ENCODE measurements at places on chromosomes 12 and 14. TPM values are rescaled to one million over a fixed set of nuclear protein-coding genes. Genes with fewer than 3 reads are reported as not detected.

GRCh38 chr14:69818758-69819191 lies 21.7 kb upstream of the SLC10A1 start:
- peak; percentile 55 for DNase-seq

DNA sequence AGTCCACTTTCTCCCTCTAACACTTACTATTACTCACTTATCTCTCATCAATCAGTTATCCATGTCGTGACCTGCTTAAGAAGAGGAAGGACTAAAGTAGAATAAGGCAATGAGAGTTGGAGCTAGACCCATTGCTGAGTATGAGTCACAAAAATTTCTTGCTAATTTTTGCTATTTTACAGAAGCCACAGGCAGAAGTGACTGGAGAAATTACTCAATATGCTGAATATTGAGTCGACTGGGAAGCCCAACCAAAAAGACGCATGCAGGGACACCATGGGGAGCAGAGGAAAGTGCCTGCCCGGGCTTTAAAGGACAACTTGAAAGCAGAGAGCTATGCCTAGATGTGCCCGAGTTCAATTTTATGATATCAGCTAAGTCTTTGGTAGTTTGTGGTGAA lies 115.4 kb upstream of the FOXG1 start:
- no peak for DNase-seq

DNA sequence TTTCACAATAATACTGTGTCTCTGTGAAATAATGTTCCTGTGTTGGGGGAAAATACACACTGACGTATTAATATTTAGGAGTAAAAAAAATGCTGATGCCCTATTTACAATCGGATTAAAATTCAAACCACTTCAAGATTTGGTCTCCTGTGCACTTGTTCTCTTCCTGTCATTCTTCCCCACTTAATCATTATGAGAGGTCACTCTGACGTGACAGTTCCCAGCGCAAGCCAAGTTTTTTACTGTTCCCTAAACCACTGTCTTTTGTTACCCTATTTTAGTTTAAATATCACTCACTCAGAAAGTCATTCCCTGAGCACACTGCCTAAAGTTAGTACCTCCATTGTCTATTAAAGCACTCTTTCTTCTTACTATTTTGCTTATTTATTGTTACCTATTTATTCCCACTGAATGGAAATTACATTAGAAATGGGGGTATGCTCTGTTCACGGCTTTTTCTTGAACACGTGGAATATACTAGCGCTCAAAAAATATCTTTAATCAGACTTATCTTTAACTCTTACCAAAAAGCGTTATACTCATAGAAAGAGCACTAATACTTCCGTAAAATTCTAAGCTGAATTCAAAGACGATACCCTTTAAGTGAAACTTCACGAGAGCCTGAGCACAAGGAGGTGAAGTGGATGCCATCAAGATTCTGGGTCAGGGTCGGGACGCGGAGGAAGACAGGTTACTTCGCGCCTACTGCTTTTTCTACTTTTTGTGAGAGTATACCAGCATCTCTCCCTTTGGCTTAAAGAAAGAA lies 670 bp upstream of the PSMA3 start:
- DNase-seq = no peak

DNA sequence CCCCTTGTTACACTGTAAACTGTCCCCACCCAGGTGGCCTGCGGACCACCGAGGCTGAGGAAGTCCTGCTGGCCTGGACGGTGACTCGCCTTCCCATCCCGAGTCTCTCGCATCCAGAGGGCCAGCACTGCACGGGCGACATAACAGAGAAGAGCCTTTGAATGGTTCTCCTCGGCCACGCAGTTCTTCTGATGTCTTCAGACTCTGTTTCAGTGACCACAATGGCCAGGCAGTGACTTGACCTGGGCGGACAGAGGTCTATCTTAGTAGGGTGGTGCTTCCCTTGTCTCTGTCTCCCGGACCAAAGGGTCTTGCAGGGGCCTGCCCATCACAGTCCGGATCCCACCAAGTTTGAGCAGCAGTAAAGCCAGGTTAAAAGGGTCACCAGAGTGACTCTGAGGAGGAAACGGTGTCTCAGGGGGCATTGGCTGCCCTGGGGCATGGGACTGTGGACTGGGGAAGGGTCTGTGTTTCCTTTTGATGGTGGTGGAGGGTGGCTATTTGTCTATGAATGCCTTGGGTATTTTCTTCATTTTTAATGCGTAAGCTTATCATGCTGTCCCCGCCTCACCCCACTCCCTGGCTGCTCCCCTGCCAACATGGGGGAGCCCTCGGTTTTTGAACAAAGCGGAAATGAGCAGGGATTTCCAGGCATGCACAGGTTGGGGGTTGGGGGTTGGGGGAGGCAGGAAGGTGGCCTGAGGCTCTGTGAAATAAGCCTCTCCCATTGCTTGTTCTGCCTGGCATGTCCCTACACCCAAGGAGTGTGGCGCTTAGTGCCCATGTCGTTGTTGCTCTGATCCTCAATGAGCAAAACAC lies 10.3 kb downstream of the KRT85 start:
- no peak for DNase-seq

- DNase-seq = no peak
Observed at GRCh38 chr14:34722723-34723545, 8.5 kb upstream of the CFL2 start.

DNA sequence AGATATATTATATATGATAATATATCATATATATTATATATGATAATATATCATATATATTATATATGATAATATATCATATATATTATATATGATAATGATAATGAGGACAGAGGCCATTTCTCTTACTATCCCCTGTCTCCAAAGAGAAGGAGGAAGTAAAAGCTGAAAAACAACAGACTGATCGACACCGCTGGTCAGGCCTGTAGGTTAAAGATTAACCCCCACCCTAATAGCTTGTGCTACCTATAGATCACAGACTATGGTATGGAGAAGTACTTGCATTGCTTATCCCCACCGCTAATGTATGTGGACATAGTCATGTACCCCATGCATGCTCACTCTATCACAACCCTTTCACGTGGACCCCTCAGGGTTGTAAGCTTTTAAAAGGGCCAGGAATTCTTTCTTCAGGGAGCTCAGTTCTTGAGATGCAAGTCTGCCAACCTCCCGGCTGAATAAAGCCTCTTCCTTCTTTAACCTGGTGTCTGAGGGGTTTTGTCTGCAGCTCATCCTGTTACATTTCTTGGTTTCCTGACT lies 786.1 kb upstream of the TMEM132C start:
- DNase-seq = no peak

DNA sequence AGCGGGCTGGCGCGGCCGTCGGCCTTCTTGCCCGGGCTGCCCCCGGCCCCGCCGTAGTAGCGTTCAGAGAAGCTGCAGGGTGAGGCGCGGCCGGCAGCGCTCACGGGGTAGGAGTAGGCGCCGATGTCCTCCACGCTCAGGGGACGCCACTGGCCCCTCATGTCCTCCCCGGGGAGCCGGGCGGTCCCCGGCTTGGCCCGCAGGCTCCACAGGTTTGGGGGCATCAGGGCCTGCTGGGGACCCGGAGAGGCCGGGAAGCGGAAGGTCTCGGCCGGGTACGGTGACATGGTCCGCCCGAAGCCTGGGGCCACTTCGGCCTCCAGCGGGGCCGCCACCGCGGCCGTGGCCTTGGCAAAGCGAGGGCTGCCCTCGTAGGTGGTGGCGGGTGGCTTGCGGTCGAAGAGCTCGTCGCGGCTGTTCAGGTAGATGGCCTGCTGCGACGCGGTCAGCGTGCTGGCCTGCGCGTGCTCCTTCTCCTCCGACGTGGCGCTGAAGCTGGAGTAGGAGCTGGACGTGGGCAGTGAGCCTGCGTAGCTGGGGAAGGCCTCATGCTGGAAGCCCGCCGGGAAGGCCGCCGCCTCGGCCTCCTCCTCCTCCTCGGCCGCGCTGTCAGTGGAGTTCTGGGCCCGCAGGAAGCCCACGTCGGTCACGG lies 48.7 kb downstream of the BEGAIN start:
- no peak for DNase-seq

- no peak for DNase-seq
Observed at GRCh38 chr14:75259510-75259855, 19.1 kb upstream of the FOS start.

GRCh38 chr14:105337966-105338741 lies 23.6 kb downstream of the PACS2 start:
- no peak for DNase-seq

DNA sequence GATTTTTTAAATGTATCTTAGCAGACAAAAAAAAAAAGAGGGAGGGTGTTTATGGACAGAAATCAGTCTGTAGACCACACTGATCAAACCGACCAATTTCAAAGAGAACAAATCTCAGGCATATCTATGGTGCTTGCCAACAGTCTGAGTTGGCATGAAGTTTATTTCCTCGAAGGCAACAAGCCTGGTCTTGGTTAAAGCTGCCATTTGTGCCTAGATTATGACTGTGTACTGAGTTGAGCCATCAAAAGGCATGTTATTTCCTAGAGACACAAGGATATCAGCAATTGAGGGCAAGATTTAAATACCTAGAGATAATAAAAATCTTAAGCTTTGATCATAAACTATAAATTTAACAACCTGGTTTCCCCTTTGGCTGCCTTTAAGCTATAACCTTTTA lies 119.2 kb downstream of the SLC2A13 start:
- no peak for DNase-seq

GRCh38 chr12:103779410-103780092 lies 61.5 kb downstream of the NT5DC3 start:
- no peak for DNase-seq

DNA sequence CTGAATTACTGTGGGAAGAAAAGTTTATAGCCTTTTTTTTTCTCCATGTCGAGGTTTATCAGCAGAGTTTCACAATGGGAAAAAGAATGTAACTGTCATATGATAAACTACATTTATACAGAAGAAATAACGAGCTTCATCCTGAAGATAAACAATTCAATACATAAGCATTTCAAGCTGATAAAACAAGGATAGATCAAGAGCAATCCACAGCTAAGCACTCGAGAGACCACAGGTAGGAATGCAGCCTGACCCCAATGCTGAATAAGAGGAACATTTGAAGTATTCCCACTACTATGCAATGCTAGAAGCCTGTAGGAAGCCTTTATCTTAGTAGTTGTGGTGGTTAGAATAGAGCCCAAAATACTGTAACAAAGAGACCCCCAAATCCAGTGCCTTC lies 32.6 kb upstream of the DAAM1 start:
- DNase-seq = no peak

GRCh38 chr14:89701211-89702043 lies 253.1 kb downstream of the EFCAB11 start:
- no peak for DNase-seq

DNA sequence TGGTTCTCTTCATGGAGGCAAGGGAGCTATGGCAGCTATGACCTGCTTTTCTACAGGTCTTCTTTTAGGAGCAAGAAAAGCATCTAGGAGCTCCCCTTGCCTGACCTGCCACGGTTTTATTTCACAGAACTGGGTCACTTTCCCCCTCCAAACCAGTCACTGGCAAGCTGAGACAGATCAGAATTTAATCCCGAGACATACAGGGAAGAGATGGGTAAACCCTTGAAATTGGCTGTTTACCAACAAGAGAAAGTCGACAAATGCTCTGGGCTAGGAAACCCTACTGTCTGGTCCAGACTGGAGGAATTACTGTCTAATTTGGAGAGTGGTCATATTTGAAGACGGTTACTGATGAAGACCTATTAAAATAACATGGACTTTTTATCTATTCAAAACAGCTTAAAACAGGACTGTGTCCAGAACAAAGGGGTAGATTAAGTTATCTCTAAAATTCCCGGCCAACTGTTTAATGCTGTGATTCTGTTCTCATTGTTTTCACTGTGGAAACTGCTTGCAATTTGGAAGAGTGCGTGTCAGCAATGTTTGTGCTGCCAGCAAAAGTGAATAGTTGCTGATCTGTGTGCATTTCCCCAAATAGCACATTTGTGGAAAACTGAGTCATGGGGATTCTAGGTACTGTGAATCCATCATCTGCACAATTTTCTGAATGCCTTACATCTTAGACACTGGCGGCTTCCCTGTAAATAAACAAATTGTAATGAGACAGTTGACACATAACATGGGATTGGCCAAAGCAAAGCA lies 73.4 kb upstream of the EEA1 start:
- DNase-seq = no peak

DNA sequence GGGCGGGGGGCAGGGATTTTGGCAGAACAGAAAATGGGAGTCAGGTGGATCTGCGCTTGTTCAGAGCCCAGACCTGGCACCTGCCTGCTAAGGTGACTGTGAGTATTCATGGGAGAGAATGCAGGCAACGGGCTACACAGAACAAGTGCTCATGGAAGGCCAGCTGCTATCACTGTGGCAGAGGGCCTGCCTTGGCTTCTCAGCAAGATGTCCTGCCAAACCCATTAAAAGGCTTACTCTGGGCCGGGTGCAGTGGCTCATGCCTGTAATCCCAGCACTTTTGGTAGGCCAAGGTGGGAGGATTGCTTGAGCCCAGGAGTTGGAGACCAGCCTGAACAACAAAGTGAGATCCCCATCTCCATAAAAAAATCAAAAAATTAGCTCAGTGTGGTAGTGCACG lies 21.0 kb downstream of the DIO3 start:
- no peak for DNase-seq

GRCh38 chr12:6116471-6117021 lies 7.9 kb downstream of the VWF start:
- DNase-seq = no peak

DNA sequence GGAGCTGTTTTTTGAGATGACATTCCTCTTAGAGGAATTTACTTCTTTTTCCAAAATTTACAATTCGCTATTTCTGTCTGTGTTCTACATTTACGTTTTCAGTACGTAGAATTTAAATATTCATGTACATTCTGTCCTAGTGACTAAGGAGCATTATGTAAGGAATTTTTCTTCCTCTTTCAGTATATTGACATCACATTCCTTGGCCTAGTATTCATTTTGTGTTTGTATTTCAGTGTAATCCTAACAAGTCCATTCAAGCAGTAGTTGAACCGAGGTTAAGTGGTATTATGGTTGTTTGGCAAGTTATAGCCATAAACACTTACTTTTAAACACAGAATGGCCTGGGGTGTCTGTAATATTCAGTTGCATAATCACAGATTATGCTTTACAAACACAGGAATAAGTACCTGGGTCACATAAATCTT lies 465.2 kb downstream of the PCNX1 start:
- no peak for DNase-seq

DNA sequence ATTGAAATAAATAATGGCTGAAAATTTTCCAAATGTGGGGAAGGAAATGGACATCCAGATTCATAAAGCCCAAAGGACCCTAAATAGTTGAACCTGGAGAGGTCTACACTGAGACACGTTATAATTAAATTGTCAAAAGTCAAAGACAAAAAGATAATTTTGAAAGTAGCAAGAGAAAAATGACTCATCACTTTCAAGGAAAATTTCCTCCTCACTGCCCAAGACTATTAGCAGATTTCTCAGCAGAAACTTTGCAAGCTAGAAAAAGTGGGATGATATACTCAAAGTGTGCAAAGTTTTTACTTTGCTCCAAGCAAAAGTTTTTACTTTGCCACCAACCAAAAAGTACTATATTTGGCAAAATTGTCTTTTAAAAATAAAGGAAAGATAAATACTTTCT lies 15.9 kb upstream of the KRT83 start:
- no peak for DNase-seq

ETNK1 gene
- 69.4 TPM for total RNA-seq

PCED1B gene
- total RNA-seq = 8.5 TPM

STAB2 gene
- total RNA-seq = not detected

ZDHHC17 gene
- 19.2 TPM for total RNA-seq

OR6C2 gene
- total RNA-seq = not detected

MGAT4C gene
- total RNA-seq = not detected

NFE2 gene
- total RNA-seq = not detected

MMP17 gene
- total RNA-seq = not detected

PZP gene
- not detected for total RNA-seq

CORO1C gene
- 212 TPM for total RNA-seq
